ENCODE measurements at places on chromosomes 12 and 14.

- DNase-seq: no peak
Measured at GRCh38 chr12:8948701-8949341, 624 bp downstream of the M6PR start.

GRCh38 chr14:23464700-23465099, 4.8 kb upstream of the NGDN start:
- no peak for DNase-seq

DNA sequence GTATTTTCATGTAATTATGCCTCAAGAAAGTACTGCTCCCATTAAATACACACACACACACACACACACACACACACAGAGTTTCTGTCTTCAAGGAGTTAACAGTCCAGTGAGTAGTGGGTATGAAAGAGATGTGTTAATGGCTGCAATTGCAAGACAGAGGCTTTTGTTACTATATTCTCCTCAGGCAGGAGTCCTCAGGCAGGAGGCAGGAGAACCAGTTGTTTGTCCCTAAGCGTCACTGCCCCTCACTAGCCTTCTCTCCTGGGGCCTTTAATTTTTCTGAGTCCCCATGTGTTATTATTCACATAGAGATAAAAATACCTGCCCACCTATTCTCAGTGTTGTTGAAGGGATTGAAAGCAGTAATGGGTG, 31.2 kb downstream of the DAD1 start:
- DNase-seq: no peak

- DNase-seq: no peak
Measured at GRCh38 chr12:116582610-116583009, 23.4 kb downstream of the MAP1LC3B2 start.

DNA sequence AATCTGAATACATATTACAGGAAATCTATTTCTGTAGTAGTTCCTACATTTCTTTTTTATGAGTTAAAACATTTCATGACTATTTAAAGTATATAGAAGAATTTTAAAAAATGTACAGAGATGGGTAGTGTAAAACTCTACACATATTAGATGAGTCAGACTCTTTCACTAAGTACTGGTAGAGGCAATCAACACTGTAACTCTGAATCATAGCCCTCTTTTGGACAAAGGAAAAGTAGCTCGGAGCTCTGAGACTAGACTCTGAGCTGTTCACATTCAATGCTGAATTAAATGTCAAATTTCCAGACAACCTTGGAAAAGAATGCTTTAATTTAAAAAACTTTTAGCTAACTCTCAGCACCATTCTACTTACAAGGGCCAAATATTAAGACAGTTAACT, 3.4 kb downstream of the PTCSC3 start:
- DNase-seq: no peak

DNA sequence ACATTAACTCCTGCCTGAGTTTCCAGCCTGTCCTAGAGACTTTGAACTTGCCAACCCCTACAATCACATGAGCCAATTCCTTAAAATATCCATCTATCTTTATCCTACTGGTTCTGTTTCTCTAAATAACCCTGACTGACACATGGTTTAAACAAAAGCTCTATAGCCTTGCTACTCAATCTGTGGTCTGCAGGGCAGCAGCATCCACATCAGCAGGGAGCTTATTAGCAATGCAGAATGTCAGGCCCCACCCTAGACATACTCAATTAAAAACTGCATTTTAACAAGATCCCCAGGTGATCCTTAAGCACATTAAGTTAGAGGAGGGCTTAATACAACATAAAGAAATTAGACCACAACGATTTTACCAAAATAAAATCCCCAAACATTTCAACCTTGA, 108.3 kb upstream of the CPSF6 start:
- DNase-seq: no peak
